ENCODE measurements at places on chromosomes 5 and 9.

DNA sequence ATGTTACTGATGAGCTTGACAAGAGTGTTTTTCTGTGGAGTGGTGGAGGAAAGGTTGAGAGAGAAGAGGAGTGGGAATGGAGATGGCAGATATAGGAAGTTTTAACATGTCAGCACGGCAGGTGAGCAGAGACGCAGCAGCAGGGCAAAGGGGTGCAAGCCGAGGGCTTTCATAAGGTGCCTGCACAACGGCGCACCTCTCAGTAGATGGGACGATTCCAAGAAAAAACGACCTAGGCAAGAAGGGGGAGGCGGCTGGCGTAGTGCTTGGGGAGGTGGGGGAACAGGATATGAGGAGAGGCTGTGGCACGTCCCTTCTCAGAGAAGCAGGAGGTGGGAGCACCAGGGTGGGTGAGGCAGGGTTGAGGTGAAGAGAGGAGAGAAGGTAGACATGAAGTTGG, 24.5 kb downstream of the ARPC5L start:
- no peak for DNase-seq

DNA sequence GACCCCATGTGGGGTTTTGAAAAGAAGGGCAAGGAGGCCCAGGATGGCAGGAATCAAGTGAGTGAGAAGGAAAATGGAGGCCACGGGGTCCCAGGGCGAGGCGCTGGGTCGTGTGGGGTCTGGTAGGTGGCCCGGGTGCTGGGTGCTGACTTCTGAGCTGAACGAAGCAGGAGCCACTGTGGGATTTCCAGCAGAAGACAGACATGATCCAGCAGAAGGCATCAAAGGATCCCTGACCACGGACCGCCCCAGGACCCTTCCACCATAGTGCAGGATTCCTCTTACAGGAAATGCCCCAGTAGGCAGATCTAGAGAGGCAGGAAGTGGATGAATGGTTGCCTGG, 106.7 kb downstream of the ADAMTS2 start:
- no peak for DNase-seq

DNA sequence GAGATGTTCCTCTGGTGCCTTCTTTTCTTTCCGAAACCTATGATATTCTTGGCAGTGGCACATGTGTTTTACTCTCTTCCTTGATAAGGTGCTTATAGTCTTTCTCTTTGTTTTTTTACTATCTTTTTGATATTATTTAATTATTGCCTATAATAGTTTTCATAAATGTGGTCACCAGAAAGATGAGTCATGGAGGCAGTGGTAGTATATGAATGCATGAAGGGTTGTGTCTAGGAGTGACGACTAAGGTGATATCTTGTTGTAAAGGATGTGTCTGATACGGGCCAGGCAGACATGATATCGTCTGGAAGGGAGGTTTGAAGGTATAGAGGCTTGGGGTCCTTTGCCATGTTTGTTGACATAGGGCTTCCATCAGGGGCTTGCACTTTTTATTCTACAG, 36.8 kb downstream of the SLC44A1 start:
- no peak for DNase-seq

- DNase-seq, result no peak
These were observed 154.0 kb downstream of the FBN2 start for GRCh38 chr5:128384068-128384467.

DNA sequence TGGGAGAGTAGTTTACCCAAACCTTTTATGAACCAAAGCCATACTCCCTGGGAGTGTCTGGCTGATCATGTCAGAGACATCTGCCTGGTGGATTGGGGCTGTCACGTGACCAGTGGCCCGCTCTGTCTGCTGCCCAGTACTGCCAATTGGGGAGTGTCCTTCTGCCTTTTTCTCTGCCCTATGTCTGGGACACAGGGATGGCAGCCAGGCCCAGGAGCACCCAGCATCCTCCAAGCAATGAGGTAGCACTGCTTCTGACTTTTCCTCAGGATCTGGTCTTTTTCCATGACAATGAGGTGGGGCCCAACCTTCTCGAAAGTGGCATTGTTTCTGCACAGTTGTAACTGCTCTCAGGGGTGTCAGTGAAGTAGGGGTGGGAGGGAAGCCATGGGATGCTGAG, 21.8 kb downstream of the DAPK1 start:
- no peak for DNase-seq

GRCh38 chr9:20023961-20024571, 235.2 kb upstream of the SLC24A2 start:
- DNase-seq, result no peak

- no peak for DNase-seq
These were observed 10.9 kb upstream of the FCN2 start for GRCh38 chr9:134869554-134870300.

Measured in activated CD4-positive, alpha-beta T cell treated with anti-CD3 and anti-CD28 coated beads, Interleukin-2, amount 10 ng/mL, durations not matched to agents 7 days and 5 days (primary cell).